ENCODE measurements at places on chromosomes 11 and 22.

- DNase-seq: no peak
These were observed 23.3 kb upstream of the PLEKHB1 start for GRCh38 chr11:73622926-73623593.

GRCh38 chr11:12626616-12627015 is 47.6 kb upstream of the TEAD1 start:
- no peak for DNase-seq

GRCh38 chr22:29224121-29224858 is 18.6 kb downstream of the EMID1 start:
- no peak for DNase-seq

DNA sequence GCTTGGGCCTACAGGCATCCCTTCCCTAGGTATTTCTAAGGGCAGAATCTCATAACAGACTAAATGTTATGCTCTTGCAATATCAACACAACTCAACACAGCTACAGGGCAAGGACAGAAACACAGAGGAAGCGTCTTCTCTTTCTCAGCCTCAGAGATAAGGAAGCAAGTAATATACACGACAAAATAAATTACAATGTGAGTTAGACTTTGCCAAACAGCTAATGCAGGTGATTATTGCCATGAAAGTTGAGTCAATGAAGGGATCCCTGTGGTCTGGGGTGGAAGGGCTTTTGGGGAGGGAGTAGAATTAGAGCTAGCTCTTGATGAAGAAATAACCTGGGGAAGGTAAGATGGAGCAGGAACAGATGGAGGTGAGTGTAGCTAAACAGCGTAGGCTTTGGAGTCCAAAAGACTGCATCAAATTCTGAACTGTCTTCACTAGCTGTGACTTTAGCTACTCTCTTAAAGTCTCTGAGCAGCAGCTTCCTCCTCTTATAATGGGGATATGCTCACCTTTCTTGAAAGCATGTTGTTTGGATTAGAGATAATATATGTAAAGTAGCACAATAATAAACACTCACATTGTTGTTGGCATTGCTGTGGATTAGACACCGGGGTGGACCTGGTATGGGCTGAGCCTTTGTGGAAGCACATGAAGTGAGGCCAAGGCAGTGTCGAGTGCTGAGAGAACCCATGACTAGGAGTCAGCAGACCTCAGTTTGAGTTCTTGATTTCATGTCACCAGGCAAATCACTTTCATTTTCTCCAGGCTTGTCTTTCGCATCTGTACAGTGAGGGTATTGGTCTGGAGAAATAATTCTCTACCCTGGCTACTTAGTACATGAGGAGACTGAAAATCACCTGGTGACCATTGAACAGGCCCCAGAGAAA is 41.0 kb upstream of the AQP11 start:
- no peak for DNase-seq

GRCh38 chr22:50485221-50486131 is 1.2 kb upstream of the MIOX start:
- DNase-seq: no peak

DNA sequence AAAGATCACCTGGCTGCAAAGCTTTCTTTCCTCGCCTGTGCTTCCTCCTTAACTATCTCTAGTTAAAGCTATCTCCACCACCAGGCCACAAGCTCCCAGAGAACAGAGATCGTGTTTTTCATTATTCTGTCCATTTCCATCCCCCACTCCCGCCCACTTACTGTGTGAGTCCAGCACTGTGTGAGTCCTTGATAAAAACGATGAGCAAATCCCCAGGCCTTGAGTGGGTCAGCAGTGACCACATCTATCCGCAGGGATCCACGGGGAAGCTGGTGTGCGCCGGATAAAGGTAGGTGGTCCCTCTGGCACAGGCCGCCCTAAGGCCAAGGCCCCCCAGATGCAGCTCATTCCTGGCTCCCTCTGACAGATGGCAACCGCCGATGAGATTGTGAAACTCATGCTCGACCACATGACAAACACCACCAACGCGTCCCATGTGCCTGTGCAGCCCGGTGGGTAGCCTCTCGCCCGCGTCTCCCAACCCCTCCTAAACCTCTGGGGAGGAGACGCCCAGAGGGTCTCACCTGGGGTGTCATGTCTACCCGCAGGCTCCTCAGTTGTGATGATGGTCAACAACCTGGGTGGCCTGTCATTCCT is 9.3 kb downstream of the TKFC start:
- no peak for DNase-seq

DNA sequence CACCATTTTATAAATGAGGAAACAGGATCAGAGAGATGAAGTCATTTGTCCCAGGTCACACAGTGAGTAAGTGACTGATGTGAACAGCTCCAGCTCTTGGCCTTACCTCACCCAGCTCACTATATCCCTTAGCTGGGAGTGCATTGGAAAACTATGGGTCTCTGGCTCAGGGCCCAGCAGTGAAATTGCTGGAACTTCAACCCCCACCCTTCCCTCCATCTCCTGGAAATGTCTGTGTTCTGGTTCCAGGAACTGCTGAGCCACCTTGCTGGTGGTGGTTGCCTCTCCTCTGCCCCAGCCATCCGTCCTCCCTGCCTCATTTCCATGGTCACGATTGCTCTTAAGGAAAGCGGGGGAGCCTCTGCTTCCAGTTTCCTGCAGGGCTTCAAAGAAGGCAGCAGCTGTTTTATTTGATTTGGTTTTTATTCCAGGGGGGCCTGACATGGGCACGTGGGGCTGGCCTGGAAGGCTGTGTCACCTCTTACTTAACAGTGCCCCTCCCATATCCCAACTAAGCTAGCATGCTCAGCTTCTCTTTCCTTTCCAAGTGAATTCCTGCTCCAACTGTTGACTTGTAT is 46.2 kb upstream of the CSTF3 start:
- DNase-seq: no peak

DNA sequence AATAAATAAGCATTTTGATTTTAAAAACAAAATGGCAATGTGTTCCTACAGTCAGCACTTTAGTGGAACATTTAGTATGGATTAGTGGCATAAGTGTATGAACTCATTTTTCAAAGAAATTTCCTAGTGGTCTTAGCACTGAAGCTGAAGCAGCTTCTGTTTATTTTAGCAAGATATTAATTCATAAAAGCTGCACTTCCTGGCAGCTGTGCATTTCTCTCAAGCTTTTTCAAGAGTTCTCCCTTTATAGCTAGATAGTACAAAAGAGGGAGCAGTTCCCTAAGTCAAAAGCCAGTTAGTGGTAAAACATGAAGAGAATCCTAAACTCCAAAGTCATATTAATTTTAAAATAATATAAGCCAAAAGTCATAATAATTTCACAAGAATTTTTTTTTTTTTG is 1036.0 kb upstream of the CCDC90B start:
- DNase-seq: no peak

- no peak for DNase-seq
These were observed 458 bp downstream of the FXYD6 start for GRCh38 chr11:117876059-117876340.

GRCh38 chr22:30169002-30169401 is 77.6 kb downstream of the LIF start:
- no peak for DNase-seq

GRCh38 chr22:29039148-29039547 is 22.5 kb downstream of the C22orf31 start:
- no peak for DNase-seq

DNA sequence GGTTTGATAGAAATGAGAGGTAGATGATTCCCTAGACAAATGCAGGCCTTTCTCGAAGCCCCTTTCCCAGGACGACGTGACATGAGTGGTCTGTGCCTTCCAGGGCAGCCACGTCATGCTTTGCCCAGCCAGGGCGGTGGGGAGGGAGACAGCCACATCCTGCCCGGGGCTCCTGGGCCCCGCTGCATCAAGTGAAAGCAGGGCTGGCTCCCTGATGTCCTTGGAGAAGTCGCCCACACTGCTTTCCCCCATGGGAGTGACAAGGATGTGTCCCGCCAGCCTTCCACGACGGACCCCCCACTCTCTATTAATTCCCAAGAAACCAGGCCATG is 13.2 kb downstream of the PPARA start:
- DNase-seq: no peak

- DNase-seq: no peak
These were observed 135.2 kb upstream of the C11orf58 start for GRCh38 chr11:16603245-16603644.

GRCh38 chr22:21948824-21949568 is 3.7 kb downstream of the PPM1F start:
- DNase-seq: no peak

DNA sequence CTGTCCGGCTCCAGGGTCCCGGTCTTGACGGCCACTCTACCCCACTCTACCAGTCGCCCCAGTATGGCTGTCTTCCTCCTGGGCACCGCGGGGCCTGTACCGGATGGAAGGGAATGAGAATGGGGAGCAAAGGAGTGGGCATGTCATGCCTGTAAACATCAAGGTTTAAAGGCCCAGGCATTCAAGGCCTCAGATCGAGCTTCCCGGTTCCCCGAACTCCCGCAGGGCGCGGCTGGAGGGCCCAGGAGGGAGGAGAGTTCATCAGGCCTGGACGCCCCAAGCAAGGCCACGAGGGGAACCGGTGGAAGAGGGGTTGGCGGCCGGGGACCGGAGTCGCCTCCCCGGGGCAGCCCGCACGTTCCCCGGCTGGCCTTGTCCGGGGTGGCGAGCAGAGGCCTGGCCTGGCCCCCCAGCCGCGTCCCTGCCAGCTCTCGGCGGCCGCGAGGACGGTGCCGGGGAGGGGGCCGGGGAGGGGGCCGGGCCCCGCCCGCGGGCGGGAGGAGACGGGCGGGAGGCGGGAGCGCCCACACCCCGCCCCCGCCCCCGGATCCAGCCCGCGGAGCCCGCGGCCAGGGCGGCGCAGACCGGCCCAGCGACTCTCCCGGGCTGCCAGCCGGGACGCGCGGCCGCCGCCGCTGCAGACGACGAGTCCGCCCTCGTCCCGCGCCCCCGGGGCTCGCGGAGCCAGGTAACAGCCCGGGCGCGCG is at the start of gene CDC42EP1:
TSS of gene CDC42EP1 (plus strand) at position 580 of the 707 bp plus-strand sequence. CDS start 5,870 bp downstream, outside the sequence.
- peak; percentile 53 for DNase-seq

- DNase-seq: no peak
These were observed 17.9 kb downstream of the MYEOV start for GRCh38 chr11:69311767-69312385.

- no peak for DNase-seq
These were observed 55.3 kb upstream of the BMAL1 start for GRCh38 chr11:13222285-13222684.

DNA sequence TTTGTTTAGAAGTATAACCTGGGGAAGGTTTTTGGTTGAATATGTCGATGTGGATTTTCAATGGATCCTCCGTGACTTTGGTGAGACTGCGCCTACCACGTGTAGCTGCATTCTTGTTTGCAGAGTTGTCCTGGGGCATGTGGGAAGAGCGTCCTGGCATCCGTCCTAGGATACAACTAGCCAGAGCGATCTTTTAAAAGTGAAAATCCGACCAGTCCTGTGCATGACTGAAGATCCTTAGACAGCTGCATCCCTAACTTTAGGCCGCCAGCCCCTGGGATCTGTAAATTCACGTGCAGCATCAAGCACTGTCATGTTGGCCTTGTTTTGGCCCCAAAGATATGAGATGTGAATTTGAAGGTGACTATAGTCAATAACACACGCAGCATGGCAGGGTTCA is 22.4 kb upstream of the THY1 start:
- DNase-seq: no peak

DNA sequence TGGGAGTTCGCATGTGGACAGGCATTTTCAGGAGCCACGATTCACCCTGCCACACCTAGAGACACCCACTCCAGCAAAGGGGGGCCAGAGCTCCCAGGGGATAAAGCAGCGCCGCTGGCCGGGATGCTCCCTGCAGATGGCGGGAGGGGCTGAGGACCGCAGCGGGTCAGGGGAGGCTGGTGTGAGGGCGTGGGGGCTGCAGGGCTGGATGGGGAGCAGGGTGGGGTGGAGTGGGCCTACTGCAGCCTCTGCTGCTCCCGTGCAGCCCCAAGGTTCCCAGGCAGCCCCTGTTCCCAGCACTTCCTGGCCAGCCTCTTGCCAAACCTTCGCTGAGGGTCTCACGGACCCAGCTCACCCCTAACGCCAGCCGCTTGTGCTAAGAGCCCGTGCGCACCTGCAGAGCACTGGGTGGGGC is 13.0 kb downstream of the MUC5B start:
- no peak for DNase-seq

GRCh38 chr11:133661846-133662245 is 129.5 kb upstream of the OPCML start:
- DNase-seq: no peak

DNA sequence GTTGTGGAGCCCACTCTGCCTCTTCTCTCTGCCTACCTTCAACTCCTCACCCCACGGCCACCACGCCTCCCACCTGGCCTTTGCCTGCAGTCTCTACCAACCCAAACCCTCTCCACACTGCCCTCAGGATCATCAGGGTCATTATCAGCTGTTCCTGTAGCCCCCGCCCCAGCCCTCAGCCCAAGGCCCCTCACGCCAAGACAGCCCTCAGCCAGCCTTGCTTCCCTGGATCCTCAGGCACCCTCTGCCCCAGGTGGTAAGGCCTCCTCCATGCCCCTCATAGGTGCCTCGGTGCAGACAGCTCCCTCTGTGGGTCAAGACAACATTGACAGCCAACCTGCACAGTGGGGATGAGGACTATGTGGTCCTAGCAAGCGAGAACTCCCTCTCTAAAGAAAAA is 1.7 kb downstream of the SBF1 start:
- no peak for DNase-seq

- DNase-seq: no peak
These were observed 82.7 kb downstream of the GGT1 start for GRCh38 chr22:24685531-24686190.

DNA sequence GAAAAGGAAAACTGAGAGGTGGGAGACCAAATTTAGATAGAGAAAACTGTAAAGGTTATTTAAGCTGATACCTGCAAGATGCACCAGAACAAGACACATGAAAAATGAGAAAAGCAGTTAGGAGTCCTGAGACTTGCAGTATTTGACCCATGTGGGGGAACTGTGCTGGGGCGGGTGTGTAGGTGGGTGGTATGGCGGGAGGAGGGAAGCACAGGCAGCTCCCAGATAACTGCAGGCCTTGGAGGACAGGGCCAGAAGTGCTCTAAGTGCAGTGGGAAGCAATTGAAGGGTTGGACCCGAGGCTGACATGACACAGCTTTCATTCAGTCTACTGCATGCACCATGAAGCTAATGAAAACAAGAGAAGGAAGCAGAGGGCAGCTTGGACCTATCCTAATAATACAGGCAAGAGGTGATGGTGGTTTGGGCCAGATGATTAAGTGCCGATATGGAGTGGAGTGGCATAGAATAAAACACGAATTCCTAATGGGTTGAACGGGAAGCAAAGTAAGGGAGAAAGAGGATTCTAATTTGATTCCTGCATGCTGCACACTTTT is 48.0 kb upstream of the ANO3 start:
- no peak for DNase-seq

GRCh38 chr22:42725606-42726355 is 5.1 kb upstream of the A4GALT start:
- DNase-seq: no peak

DNA sequence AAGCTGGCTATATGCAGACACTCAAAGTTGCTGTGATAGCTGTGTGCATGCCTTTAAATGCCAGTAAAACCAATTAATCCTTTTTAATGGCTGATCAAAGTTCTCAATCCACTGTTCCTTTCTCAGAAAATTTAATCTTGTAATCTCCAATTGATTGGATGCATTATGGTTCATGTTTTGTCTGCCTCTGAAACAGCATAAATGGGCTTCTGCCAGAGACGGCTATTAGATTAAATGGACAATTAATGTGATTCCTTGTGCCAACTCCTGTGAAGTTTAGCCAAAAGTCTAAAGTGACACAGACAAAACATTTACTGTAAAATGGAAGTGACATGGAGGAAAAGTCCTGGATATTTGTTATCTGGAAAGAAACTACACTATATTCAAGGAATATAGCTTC is 952.5 kb upstream of the FAT3 start:
- DNase-seq: no peak

GRCh38 chr22:28029201-28029948 is 110.3 kb upstream of the PITPNB start:
- no peak for DNase-seq
